ENCODE measurements at places on chromosomes 5 and 9. TPM values are rescaled to one million over a fixed set of nuclear protein-coding genes. Genes with fewer than 3 reads are reported as not detected.

- H3K4me3 ChIP-seq, result no peak overlapping the region
- no peak overlapping the region for H3K27ac ChIP-seq
- H3K27me3 ChIP-seq, result no peaks in the 10 kb centered on the region
- H3K4me1 ChIP-seq, result no peaks in the 10 kb centered on the region
- H3K36me3 ChIP-seq, result no peaks in the 10 kb centered on the region
- DNase-seq, result no peak
Observed at GRCh38 chr9:76704593-76705204, 59.5 kb upstream of the PCA3 start.

- no peaks in the 10 kb centered on the region for H3K36me3 ChIP-seq
- H3K4me1 ChIP-seq, result no peaks in the 10 kb centered on the region
- no peak overlapping the region for H3K27ac ChIP-seq
- H3K27me3 ChIP-seq, result no peaks in the 10 kb centered on the region
Observed at GRCh38 chr9:71924576-71924975, 13.1 kb downstream of the C9orf85 start.

GRCh38 chr5:22050931-22051330 lies 802.2 kb downstream of the CDH12 start:
- H3K4me3 ChIP-seq, result no peak overlapping the region
- no peaks in the 10 kb centered on the region for H3K27me3 ChIP-seq
- no peaks in the 10 kb centered on the region for H3K4me1 ChIP-seq
- H3K27ac ChIP-seq, result no peak overlapping the region
- no peaks in the 10 kb centered on the region for H3K36me3 ChIP-seq
- no peak for DNase-seq

The LHX3 gene
- 0.16 TPM for total RNA-seq
